Upper lobe of right lung (tissue), 1 donor: ENCODE measurements at places on chromosomes 2 and 18.

GRCh38 chr2:37877457-37878315 is 47.4 kb upstream of the RMDN2 start:
- DNase-seq: no peak
- H3K27ac ChIP-seq: no peak overlapping the region
- no peak overlapping the region for H3K4me3 ChIP-seq
- no peaks in the 10 kb centered on the region for H3K4me1 ChIP-seq

DNA sequence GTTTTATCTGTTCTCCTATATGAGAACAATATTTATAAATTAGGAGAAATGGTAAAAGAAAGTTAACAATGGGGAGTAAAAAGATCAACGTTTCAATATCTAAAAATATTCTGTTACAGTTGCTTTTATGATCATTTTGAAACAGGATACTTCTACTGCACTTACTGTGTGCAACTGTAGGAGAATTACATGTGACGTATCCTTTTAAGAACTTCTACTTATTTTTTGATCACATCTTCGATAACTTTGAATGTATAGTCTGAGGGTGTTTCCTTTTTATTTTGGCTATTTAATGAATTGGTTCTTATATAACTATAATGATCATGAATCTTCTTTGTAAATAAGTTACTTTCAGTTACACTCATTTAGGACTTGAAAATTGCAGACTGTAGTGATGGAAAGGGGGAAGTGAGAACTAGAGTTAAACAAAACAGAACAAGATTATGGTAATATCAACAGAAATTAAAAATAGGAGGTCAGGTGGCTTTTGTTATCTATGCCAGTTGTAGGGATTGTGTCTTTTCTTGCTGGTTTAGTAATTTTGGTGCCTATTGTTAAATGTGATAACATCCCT is 109.9 kb downstream of the MSTN start:
- H3K4me3 ChIP-seq: no peak overlapping the region
- H3K27me3 ChIP-seq: no peaks in the 10 kb centered on the region
- no peak overlapping the region for H3K27ac ChIP-seq
- H3K36me3 ChIP-seq: no peaks in the 10 kb centered on the region
- DNase-seq: no peak

DNA sequence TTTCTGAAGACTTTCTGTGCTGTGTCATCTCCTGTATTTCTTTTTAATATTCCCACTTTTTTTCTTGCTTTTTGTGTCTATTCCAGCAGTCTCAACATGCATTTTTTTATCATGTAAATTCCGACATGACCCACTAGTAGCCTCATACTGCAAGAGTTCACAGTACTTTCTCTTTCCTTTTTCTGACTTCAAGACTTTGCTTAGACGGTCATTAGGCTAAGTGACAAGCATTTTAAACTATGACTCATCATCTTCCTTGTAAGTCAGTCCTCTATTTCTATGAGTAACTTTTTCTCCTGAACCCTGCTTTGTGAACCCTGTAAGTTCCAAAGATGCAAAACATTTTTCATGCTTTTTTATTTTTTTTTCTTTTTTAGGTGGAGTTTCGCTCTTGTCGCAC is 381.2 kb downstream of the TXNL1 start:
- no peak for DNase-seq
- H3K27me3 ChIP-seq: no peaks in the 10 kb centered on the region
- H3K4me3 ChIP-seq: no peak overlapping the region
- H3K27ac ChIP-seq: no peak overlapping the region
- H3K4me1 ChIP-seq: no peaks in the 10 kb centered on the region
- H3K36me3 ChIP-seq: no peaks in the 10 kb centered on the region

DNA sequence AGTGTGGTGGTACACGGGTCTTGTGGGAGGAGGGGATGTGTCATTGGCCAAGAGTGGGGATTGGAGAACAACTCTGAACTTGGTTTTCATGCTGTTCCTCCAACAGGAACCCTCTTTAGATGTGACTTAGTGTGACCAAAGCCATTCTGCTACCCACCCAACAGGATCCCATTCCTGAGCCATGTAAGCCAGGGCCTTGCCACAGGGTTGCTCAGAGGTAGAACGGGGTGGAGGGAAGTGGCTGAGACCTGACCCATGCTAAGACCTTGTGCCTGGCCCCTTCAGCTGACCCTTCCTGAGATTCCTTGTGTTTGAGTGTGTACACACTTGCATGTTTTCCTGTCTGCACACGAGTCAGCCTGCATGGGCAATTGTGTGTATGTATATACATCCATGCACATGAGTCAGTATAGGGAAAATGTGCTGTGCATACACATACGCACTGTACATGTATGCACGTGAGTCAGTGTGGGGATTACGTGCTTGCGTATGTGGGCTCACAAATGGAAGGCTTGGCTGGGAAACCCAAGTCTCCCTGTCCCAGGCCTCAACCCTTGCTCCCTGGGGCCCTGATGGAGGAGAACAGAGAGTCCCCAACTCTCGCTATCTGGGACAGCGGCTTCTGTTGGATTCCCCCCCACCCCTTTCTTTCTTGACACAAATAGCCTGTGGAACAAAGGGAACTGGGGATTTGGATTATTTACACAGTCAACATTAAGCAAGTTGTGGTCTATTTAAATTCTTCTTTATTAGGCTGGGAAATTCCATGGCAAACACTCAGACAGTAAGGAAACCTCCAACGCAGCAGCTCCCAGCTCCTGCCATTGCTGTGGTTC is 339.8 kb downstream of the DYSF start:
- no peaks in the 10 kb centered on the region for H3K36me3 ChIP-seq
- H3K27ac ChIP-seq: no peak overlapping the region
- H3K27me3 ChIP-seq: no peaks in the 10 kb centered on the region
- peak; percentile 13 for DNase-seq
- H3K4me1 ChIP-seq: no peaks in the 10 kb centered on the region

DNA sequence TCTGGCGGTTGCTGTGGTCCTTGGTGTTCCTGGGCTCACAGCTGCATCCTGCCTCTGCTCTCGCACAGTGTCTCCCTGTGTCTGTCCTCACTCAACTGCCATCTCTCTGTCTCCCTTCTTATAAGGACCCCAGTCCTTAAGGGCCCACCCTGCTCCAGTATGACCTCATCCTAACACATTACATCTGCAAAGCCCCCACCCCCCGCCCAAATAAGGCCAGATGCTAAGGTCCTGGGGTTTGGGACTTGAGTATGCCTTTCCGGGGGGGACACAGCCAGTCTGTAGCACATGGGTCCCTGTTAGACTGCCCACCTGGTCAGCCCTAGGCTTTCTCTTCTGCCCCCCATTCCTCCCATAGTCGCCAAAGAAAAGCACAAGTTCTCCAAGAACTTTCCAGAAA is 40.7 kb downstream of the FER1L5 start:
- H3K36me3 ChIP-seq: no peaks in the 10 kb centered on the region
- no peak overlapping the region for H3K4me3 ChIP-seq
- H3K4me1 ChIP-seq: peaks cover 11% of the 10 kb centered on the region
- H3K27me3 ChIP-seq: no peaks in the 10 kb centered on the region
- no peak overlapping the region for H3K27ac ChIP-seq
- no peak for DNase-seq

DNA sequence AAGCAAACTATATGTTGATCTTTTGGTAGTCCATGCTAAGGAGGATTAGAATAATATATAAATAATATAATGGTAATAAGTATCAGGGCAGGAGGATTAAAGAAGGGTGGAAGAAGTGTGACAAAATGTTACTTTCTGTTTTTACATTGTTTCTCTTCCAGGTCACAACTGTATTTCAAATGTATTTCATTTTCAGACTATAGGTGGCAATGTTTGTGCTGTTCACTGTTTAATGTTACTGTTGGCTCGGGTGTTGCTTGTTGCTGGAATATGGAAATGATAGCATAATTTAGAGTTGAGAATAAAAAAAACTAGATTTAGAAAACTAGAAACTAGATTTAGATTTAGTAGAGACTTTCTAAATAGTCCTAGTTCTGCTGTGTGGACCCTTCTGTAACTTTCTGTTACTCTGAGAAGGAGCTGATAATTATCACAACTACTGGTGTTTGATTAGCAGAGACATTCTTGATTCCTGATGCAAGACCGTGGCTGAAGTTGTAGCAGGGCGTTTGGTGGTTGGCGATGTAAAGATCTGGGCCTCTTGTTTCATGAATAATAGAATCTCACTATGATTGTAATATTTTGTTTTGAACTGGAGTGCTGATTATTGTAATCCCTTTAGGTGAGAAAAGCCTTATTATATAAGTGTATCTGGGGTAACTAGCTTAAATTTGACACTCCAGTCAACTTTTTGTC is 7.9 kb downstream of the NEDD4L start:
- no peaks in the 10 kb centered on the region for H3K36me3 ChIP-seq
- H3K4me1 ChIP-seq: peaks cover 4% of the 10 kb centered on the region
- H3K27ac ChIP-seq: no peak overlapping the region
- no peak for DNase-seq

- DNase-seq: no peak
- H3K36me3 ChIP-seq: peaks cover 20% of the 10 kb centered on the region
- H3K4me1 ChIP-seq: peaks cover 5% of the 10 kb centered on the region
- no peak overlapping the region for H3K4me3 ChIP-seq
- no peak overlapping the region for H3K27ac ChIP-seq
Measured at GRCh38 chr2:238241970-238242369, 2.1 kb upstream of the HES6 start.

DNA sequence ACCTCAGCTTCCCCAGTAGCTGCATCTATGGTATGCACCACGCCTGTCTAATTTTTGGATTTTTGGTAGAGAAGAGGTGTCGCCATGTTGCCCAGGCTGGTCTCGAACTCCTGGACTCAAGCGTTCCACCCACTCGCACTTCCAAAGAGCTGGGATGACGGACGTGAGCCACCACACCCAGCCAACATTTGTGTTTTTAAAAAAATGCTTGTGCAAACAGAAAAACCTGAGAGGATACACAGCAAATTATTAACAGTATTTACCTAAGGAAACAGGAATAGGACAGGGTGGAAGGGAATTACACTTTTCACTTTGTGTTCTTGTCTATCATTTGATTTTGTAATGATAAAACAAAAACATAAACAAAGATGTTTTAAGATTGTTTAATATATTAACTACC is 25.1 kb downstream of the NOL10 start:
- H3K4me1 ChIP-seq: no peaks in the 10 kb centered on the region
- no peaks in the 10 kb centered on the region for H3K27me3 ChIP-seq
- no peak for DNase-seq
- peaks cover 54% of the 10 kb centered on the region for H3K36me3 ChIP-seq
- no peak overlapping the region for H3K27ac ChIP-seq
- H3K4me3 ChIP-seq: no peak overlapping the region

- peak; percentile 50 for DNase-seq
- peak overlapping the region; percentile 11 for H3K27ac ChIP-seq
- H3K36me3 ChIP-seq: no peaks in the 10 kb centered on the region
- peaks cover 22% of the 10 kb centered on the region for H3K4me1 ChIP-seq
Measured at GRCh38 chr2:120734930-120735651, 577 bp upstream of the GLI2 start.

GRCh38 chr2:237712477-237713377 is 85.3 kb downstream of the LRRFIP1 start:
- no peak for DNase-seq
- H3K27ac ChIP-seq: no peak overlapping the region
- peaks cover 35% of the 10 kb centered on the region for H3K4me1 ChIP-seq
- peaks cover 49% of the 10 kb centered on the region for H3K36me3 ChIP-seq
- H3K4me3 ChIP-seq: no peak overlapping the region

DNA sequence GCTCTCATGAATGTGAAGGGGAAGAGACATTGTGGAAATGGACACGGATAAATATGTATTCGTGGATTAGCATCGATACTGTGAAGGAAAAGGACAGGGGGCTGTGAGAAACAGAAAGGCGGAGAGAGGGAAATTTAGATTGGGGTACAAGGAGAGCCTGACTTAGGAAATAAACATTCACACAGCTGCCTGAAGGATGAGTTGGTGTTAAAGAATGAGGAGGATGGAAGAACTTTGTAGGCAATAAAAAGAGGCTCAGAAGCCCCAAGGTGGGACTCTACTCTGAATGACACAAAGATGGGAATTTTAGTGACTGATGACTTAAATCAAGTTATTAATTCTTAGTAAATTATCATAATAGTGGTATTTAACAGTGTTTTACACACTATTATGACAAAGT is 10.1 kb downstream of the MYO1B start:
- no peak overlapping the region for H3K4me3 ChIP-seq
- no peaks in the 10 kb centered on the region for H3K27me3 ChIP-seq
- DNase-seq: no peak
- peaks cover 41% of the 10 kb centered on the region for H3K4me1 ChIP-seq
- H3K36me3 ChIP-seq: no peaks in the 10 kb centered on the region

DNA sequence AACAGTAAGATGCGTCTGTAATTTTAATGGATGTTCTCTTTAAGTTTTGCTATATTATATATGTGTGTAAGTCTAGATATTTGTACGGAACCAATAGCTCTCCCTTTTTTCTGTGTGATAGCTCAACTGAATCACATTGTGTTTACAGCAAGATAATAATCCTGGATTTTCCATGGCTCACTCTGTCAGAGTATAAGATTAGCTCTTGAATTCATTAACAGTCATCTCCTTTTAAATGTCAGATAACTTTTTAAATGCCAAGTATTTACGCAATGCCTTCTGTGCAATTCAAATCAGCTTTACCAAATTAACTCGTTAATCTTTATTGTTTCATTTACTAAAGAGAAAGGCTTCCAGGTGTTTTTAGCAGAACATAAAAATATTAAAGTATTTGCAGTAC is 76.9 kb downstream of the KIAA2012 start:
- H3K27ac ChIP-seq: no peak overlapping the region
- no peaks in the 10 kb centered on the region for H3K36me3 ChIP-seq
- DNase-seq: no peak
- no peaks in the 10 kb centered on the region for H3K27me3 ChIP-seq
- H3K4me3 ChIP-seq: no peak overlapping the region

- no peaks in the 10 kb centered on the region for H3K27me3 ChIP-seq
- H3K36me3 ChIP-seq: no peaks in the 10 kb centered on the region
- no peak overlapping the region for H3K27ac ChIP-seq
Measured at GRCh38 chr2:216355711-216356110, 16.6 kb downstream of the MARCHF4 start.

DNA sequence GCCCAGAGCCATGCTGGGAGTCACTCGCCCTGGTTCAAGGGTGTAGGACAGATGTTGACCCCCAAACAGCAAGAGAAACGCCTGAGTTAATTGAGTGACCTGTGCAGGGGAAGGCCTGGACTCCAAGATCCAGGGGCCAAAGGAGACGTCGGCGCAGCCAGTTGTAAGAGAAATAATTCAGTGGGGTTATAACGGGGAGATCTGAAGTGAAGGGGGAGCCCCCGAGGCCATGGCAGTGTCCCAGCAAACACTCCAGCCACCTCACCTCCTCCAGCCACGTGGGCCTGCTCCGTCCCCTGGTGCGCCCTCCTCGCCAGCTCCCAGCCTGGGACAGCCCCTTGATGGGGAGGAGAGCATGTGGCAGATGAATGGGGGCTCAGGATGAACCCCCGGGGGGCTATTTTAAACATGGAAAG is 130.7 kb upstream of the GPC1 start:
- H3K4me1 ChIP-seq: no peaks in the 10 kb centered on the region
- no peak overlapping the region for H3K4me3 ChIP-seq
- no peak overlapping the region for H3K27ac ChIP-seq

DNA sequence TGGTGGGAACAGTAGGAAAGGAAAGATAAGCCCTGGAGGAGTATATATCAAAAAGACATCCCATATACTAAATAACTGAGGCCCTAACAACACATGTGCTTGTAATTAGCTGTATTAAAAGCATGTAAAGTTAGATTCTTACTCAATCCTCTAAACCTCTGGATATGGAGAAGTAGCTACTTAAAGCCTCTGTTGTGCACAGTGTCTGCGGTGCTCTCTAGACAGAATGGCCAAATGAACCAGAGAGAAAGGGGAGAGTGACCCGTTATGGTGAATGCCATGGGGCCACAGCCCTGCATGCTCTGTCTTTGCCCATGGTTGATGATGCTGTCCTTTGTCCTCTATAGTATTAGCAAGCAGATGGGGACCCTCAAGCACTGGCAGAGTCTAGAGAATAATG is 104.4 kb upstream of the SLC8A1 start:
- no peak overlapping the region for H3K4me3 ChIP-seq
- no peaks in the 10 kb centered on the region for H3K27me3 ChIP-seq
- no peak for DNase-seq
- H3K36me3 ChIP-seq: no peaks in the 10 kb centered on the region
- H3K27ac ChIP-seq: no peak overlapping the region
